NCI-H446 treated with DMSO at 0.1 percent for 48 hours (cell line): ENCODE measurements at places on chromosomes 7 and 10.

GRCh38 chr10:110387983-110388686 is 83.4 kb upstream of the SMNDC1 start:
- DNase-seq, result no peak

- DNase-seq, result no peak
These were observed 88.4 kb upstream of the ZMIZ1 start for GRCh38 chr10:78980354-78980753.

GRCh38 chr10:4633186-4633585 is 192.8 kb upstream of the AKR1E2 start:
- DNase-seq, result no peak

- DNase-seq, result no peak
These were observed 309.3 kb downstream of the KCNMA1 start for GRCh38 chr10:77328272-77328816.

- no peak for DNase-seq
These were observed 3.3 kb upstream of the CUEDC2 start for GRCh38 chr10:102435529-102436233.

GRCh38 chr10:18333621-18334020 is 193.4 kb downstream of the CACNB2 start:
- no peak for DNase-seq

GRCh38 chr7:118059209-118059608 is 124.8 kb upstream of the LSM8 start:
- no peak for DNase-seq

DNA sequence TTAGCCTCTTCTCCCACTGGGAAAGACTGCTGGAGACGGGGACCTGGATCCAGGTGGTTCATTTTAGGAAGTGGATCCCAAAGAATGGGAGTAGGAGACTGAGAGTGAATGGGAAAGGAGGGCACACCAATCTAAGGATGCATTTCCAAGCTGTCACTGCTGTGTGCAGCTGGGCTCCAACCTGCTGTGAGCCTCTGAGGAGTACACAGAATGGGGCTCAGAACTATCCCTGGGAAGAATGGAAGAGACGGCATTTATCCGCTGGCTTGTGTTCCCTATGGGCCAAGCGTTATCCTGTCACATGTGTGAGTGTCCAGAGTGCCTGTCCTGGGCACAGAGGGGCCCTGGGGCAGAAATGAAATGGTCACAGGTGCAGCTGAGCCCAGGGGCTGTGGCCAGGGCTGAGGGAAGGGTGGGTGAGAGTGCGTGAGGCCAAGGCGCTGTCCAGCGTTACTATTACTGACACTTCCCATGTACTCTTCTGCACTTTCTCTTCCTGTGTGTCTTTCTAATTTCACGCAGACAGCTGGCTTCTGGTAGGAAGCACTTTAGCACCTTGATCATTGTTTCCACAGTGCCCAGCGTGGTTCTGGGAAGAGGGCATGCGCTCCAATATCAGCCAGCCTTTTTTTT is 35.4 kb upstream of the PODXL start:
- DNase-seq, result no peak

DNA sequence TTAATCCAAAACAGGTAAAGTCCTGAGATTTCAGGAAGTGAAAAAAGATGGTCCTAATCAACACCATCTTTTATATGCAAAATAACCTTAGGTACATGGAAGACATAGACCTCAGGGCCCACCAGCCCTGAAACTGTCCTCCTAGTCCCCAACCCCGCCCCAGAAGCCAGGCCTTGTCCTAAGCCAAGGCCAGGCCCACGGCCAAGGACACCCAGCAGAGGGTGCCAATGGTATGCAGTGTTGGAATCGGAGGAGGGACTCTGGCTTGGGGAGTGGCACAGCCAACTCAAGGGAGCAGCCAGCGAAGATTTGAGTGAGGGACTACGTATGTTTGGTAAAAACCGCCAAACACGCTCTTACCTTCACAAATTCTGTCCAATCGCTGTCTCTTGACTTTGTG is 96.7 kb downstream of the ZRANB1 start:
- no peak for DNase-seq

- DNase-seq, result no peak
These were observed 130.0 kb downstream of the THSD7A start for GRCh38 chr7:11701829-11702560.

DNA sequence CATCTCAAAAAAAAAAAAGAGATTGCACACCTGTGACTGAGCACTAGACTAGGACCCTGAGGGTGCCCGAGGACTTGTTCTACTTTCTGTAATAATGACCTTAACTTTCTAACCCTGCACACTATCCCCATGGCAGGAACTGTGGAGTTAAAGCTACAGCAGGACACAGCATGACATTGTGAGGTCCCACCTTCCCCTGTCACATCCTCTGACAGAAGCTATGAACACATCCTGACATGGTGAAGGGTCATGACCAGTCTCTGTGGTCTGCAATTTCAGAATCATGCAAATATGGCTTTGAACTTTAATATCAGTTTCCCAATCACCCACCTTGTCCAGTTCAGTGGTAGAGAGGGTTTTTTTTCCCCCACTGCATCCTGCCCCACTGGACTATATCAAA is 18.5 kb upstream of the SAR1A start:
- no peak for DNase-seq

GRCh38 chr10:108862676-108863350 is 1060.5 kb downstream of the XPNPEP1 start:
- DNase-seq, result no peak

- no peak for DNase-seq
These were observed 141.2 kb downstream of the MLLT10 start for GRCh38 chr10:21675157-21675796.

- DNase-seq, result no peak
These were observed 68.9 kb upstream of the CARD11 start for GRCh38 chr7:3112479-3113134.

- no peak for DNase-seq
These were observed 20.8 kb downstream of the NET1 start for GRCh38 chr10:5433182-5433581.

DNA sequence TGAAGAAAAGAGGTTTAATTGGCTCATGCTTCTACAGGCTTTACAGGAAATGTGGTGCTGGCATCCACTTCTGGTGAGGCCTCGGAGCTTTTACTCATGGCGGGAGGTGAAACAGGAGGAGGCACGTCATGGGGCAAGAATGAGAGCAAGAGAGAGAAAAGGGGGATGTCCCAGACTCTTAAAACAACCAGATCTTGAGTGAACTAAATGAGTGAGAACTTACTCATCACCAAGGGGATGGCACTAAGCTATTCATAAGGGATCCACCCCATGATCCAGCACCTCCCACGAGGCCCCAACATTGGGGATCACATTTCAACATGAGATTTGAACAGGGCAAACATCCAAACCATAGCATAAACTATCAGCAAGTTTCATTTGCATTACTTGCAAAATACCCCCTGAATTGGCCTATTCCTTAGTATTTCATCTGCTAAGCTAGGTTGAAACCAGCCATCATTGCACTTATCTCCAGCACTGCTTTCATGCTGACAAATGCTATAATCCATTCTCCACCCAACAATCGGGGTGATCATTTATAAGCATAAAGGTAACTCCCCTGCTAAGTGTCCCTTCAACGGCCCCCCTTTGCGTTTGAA is 179.0 kb downstream of the NOC3L start:
- no peak for DNase-seq

DNA sequence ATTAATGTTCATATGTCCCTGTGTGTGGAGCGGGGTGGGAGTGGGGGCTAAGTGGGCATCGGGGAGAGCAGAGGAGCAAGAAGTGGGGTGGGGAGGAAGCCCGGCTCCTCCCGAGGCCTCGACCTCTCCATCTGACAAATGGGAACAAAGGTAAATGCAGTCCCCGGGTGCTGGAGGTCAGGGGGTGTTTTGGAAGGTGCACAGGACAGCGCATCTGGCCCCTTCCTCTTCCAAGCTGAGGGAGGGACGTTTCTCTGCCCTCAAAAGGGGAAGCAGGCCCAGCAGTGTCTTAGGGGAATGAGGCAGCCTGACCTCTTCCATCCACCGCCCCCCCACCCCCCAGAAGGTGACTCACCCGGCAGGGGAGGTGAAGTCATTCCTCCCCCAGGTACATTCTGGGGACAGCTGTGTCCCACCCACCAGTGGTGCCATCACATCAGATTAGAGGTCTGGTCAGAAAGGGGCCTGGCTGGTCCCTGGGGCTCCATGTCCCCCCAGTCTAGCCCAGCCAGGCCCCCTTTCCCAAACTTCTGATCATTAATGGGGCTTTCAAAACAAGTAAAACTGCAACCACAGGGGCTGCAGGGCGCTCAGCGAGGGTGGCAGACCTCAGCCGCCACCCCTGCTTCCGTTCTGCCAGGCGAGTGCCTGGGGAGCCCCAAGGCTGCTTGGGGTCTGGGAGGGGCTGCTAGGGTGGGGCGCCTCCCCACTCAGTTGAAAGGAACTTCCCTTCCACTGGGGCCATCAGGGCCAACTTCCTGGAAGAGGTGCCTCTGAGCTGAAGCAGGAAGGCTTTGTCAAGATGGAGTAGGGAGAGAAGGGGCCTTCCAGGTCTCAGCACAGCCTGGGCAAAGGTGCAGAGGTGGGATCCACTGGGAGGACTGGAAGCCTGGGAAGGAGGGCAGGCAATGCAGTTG is 10.8 kb downstream of the LFNG start:
- DNase-seq, result no peak

GRCh38 chr7:33485747-33486493 is 356.6 kb downstream of the BBS9 start:
- DNase-seq, result no peak

DNA sequence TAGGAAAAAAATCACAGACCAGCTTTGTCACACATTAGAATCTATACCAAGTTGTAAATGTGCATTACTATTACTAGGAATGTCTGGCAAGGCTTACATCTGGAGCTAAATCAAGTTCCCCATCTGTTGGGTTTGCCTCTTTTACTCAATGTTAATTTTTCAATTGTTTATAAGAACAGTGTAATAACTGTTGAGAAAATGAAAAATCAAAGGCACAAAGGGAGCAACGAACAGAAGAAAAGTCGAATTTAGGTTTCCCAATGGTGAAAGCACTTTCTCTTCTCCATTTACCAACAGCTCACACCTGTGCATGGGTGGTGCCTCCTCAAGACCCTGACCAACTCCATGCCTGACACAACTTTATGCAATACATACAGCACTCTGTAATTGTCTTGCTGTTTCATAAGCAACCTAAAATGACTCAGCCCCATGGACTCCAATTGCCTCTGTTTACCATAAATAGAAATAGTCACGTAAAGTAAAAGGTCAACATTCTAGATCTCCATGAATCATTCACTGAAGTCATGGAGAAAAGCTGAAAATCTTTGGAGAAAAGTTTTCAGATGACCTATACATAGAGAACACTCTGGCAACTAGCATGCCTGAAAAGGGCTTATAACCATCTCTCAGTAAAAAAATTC is 95.5 kb upstream of the KCNIP2 start:
- no peak for DNase-seq
